ENCODE measurements at places on chromosomes 5 and 9.

GRCh38 chr9:34084562-34084961, 35.9 kb upstream of the UBAP2 start:
- no peak for ATAC-seq

DNA sequence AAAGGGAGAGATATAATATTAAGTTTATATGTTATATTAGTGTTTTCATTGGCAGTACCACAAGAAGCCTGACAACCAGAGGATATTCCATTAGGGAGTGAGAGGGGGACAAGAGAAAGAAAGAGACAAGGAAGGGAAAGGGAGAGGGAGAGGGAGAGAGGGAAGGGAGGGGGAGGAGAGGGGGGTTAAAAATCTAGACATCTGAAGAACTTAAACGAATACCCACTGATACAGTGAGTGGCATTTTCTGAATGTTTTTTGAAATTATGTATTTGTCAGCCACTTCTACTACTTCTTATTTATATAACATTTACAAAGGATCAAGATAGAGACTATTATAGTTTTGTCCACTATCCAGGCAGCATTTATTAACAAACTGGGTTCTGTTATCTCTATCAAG, 11.6 kb upstream of the CEP120 start:
- ATAC-seq = no peak

GRCh38 chr5:158847772-158848171, 251.9 kb downstream of the EBF1 start:
- ATAC-seq = no peak

DNA sequence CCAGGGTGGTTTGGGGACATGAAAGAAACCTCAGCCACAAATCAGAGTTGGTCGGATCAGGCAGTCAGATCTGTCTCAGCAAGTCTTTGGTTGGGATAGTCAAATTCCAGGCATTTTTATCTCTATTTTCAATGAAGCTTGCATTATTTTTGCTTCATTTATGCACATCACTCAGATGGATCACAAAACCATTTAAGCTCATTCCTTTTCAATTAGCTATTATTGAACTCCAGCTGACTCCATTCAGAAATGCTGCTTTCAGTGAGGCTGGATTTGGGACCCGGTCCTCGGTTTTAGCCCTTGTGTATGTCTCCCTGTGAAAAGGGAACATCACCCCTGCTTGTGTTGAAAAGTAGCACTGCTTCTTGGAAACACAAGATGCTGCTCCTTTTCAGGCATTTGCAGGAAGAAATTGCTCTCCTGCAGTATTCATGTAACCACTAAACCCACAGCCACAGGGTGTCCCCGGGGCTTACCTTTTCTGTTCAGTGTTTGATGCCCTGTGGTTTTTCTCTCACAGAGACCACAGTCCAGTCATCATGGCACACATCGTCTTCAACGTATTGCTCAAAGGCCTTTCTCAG, 232.9 kb downstream of the NFIB start:
- ATAC-seq = no peak
